Spleen (tissue), 13 donors: ENCODE measurements at places on chromosomes 3 and 15. TPM values are rescaled to one million over a fixed set of nuclear protein-coding genes. Genes with fewer than 3 reads are reported as not detected.

DNA sequence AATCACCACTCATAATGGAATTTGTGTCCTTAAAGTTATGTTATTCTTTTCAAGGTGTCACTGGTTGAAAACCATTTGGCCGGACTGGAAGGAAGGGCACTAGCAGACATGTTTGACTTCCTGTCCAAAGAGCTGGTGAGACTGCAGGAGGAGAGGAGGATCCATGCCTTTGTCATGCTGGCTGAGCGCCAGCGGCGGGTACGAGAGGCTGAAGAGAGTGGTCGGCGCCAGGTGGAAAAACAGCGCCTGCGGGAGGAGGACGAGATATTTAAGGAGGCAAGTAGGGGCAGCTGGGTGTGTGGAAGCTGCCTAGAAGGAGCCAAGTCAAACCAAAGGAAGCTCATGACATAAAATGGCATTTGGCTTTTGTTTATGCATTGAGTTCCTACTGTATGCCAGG is 38.0 kb upstream of the NR1I2 start:
- DNase-seq: no peak
- H3K27me3 ChIP-seq: no peaks in the 10 kb centered on the region
- no peaks in the 10 kb centered on the region for H3K4me1 ChIP-seq
- no peaks in the 10 kb centered on the region for H3K36me3 ChIP-seq
- no peak overlapping the region for H3K4me3 ChIP-seq

- no peaks in the 10 kb centered on the region for H3K36me3 ChIP-seq
- H3K27ac ChIP-seq: no peak overlapping the region
- no peak for DNase-seq
- H3K4me3 ChIP-seq: no peak overlapping the region
- no peaks in the 10 kb centered on the region for H3K27me3 ChIP-seq
These were observed 454.1 kb upstream of the AGTR1 start for GRCh38 chr3:148243609-148244008.

- H3K36me3 ChIP-seq: no peaks in the 10 kb centered on the region
- H3K4me1 ChIP-seq: peaks cover 47% of the 10 kb centered on the region
- H3K4me3 ChIP-seq: peak overlapping the region; percentile 92
- peaks cover 13% of the 10 kb centered on the region for H3K27me3 ChIP-seq
These were observed 598 bp upstream of the SFMBT1 start for GRCh38 chr3:53046171-53047170.

DNA sequence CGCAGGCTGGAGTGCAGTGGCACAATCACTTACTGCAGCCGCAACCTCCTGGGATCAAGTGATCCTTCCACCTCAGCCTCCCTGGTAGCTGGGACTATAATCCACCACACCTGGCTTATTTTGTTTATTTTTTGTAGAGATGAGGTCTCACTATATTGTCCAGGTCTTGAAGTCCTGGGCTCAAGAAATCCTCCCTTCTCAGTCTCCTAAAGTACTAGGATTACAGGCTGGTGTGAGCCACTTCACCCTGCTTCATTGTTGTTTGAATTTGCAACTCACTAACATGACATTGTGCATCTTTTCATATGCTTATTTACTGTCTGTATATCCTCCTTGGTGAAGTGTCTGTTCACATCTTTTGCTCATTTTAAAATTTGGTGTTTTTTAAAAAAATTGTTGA is 10.1 kb downstream of the PARP15 start:
- peaks cover 18% of the 10 kb centered on the region for H3K36me3 ChIP-seq
- peaks cover 6% of the 10 kb centered on the region for H3K4me1 ChIP-seq
- no peak for DNase-seq
- no peak overlapping the region for H3K4me3 ChIP-seq
- no peak overlapping the region for H3K27ac ChIP-seq
- no peaks in the 10 kb centered on the region for H3K27me3 ChIP-seq

DNA sequence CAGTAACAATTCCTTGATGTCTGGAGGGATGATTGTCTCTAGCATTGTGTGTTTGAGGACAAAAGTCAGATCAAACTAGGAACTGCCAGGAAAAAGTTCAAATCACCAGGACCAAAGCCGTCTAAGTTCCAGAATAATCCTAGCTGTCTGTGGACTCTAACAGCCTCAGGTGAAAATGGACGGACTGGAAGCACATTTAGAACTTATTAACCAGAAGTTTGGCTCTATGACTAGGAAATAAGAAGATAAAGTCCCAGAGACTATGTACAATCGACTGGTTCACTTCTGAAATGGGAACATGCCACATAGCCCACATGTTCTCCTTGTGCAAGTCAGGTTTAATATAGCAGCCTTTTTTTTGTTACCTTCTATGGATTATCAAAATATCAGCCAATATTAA is 50.6 kb upstream of the SGO1 start:
- no peak for DNase-seq
- no peaks in the 10 kb centered on the region for H3K4me1 ChIP-seq
- no peaks in the 10 kb centered on the region for H3K36me3 ChIP-seq
- no peak overlapping the region for H3K4me3 ChIP-seq

DNA sequence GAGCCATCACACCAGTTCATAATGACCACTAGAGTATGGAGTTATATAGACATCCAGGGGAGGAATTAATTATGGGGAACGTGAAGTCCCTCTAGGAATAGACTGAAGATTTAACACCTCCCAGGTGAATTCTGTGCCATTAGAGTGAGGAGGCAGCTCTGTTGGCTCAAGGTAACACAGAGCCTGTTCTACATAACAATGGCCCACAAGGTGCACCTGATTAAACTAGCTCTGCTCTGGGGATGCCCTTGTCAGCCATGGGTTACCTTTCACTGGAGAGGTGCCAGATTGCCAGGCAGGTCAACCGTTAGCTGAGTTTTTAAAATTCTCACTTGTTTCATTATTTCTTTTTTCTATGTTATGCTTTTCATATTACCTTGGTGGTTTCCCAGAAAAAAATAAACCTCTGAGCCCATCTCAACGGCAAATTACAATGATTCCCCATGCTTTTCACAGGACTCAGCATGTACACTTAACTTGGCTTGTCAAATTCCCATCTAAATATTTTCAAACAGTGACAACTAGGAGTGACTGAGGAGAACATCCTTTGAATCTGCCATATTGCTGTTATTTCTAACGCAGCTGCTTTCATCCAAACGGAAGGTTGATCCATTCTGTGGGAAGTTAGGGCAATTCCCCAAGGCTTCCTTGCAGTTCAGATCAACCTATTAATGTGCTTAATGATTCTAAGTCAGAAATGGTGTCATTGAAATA is 512.9 kb downstream of the MCTP2 start:
- no peak for DNase-seq
- no peaks in the 10 kb centered on the region for H3K36me3 ChIP-seq
- no peak overlapping the region for H3K27ac ChIP-seq
- no peaks in the 10 kb centered on the region for H3K27me3 ChIP-seq
- no peaks in the 10 kb centered on the region for H3K4me1 ChIP-seq
- H3K4me3 ChIP-seq: no peak overlapping the region

DNA sequence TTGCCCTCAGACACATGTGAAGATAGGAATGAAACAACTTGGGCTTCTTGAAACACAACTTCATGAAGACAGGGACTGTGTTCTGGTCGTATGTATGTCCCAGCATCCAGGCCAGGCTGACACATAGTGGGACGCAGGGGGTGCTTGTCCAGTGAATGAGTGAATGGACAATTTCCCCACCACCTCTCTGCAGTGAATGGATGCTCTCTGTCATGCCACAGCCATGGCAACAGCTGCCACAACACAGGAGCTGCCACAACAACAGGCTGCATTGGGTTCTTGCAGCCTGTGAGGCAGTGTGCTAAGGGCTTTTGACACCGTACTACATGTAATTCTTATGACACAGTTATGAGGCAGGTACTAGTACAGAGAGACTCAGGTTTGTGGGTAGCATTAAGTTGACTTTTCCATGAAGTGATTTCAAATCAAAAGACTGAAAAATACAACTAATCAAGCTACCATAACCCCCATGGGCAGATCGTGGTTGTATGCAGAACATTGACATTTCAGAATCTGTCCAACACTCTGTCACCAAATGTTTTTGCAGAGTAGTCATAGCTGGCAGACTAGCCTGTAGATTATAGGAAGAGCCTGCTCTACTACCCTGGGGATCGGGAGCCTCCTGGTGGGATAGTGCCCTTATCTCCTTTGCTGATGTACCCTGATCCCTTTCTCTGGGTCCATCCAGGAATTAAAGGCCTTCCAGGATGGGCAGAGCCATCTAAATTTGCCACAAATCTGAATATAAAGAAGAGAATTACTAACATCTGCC is 40.8 kb downstream of the CLSTN2 start:
- H3K27me3 ChIP-seq: no peaks in the 10 kb centered on the region
- H3K4me3 ChIP-seq: no peak overlapping the region
- no peak overlapping the region for H3K27ac ChIP-seq
- no peaks in the 10 kb centered on the region for H3K36me3 ChIP-seq
- DNase-seq: no peak

DNA sequence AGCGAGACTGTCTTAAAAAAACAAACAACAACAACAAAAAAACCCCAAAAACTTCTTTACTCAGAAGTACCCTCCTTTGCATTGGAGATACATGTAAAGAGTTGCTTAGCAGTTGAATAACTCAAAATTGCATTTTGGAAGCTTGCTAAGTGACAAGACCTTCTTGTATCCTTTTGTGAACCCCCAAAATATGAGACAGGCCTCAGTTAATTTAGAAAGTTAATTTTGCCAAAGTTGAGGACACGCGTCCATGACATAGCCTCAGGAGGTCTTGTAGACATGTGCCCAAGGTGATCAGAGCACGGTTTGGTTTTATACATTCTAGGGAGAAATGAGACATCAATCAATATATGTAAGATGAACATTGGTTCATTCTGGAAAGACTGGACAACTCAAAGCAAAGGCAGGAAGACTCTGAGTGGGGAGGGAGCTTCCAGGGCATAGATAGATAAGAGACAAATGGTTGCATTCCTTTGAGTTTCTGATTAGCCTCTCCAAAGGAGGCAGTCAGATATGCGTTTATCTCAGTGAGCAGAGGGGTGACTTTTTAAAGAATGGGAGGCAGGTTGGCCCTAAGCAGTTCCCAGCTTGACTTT is 1.7 kb upstream of the ARF4 start:
- H3K27ac ChIP-seq: peak overlapping the region; percentile 95
- no peak for DNase-seq
- no peaks in the 10 kb centered on the region for H3K36me3 ChIP-seq
- H3K4me3 ChIP-seq: peak overlapping the region; percentile 88
- no peaks in the 10 kb centered on the region for H3K27me3 ChIP-seq
- H3K4me1 ChIP-seq: peaks cover 37% of the 10 kb centered on the region

DNA sequence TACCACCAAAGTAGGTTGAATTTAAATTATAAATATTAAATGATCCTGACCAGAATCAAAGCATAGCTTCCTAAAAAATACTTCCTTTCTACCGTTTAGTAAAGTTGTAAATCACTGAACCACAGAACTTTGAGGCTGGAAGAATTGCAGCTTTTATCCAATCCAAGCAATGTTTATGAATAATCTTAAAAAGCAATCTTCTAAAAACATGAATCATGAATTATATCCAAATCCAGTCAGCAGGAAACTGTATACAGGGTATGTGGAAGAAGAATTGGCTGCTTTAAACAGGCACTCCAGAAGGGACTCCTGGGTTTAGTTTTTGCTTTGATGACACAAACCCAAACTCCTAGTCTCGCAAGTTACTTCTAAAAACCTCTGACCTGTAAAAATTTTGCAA is 30.2 kb downstream of the HEG1 start:
- H3K4me1 ChIP-seq: peaks cover 40% of the 10 kb centered on the region
- no peaks in the 10 kb centered on the region for H3K27me3 ChIP-seq
- H3K4me3 ChIP-seq: no peak overlapping the region

- H3K27me3 ChIP-seq: no peaks in the 10 kb centered on the region
- DNase-seq: no peak
- no peak overlapping the region for H3K4me3 ChIP-seq
- no peaks in the 10 kb centered on the region for H3K4me1 ChIP-seq
- no peak overlapping the region for H3K27ac ChIP-seq
- no peaks in the 10 kb centered on the region for H3K36me3 ChIP-seq
These were observed 139.4 kb downstream of the NECTIN3 start for GRCh38 chr3:111210866-111211564.

DNA sequence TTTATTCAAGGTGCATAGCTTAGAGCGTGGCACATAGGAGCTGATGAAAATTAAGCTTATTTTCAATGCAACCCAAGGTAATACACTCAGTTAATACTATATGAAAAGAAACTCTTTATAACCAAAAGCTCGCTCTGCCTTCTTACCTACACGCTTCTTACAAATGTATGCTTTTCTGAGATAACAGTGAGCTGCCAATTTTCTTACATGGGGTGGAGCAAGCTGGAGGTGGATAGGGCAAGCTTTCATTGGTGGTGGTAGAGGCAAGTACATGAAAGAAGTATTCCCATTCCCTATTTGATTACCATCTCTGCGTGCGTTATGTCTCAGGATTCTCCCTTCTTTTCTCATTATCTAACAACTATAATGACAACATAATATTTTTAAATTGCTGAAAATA is 8.9 kb downstream of the DZIP3 start:
- H3K36me3 ChIP-seq: no peaks in the 10 kb centered on the region
- no peak overlapping the region for H3K27ac ChIP-seq
- DNase-seq: no peak
- H3K4me1 ChIP-seq: peaks cover 29% of the 10 kb centered on the region
- no peak overlapping the region for H3K4me3 ChIP-seq

DNA sequence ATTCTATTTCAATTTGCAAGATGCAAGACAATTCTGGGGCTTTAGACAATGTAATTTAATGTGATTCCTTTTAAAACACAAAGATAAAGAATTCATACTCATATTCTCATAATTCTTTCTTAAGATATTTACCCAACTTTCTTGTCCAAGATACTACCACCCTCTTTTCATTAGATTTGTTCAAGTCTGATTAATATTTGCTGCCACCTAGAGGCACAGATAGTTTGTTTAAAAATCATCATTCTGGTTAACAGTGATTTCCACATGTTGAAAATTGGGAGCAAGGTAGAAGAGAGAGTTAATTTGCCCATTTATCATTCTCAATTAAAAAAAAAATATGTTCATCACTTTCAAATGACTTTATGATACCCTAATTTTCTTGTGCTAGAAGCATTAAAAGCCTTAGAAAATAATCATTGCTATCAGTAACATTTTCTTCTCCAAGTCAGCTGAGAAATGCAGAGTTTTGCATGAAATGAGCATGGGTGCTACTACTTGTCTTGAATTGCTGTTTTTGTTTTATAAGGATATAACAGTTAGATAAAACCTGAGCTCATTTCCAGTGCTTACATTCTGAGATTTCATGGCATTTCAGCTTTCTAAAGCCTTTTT is 11.6 kb downstream of the TAMM41 start:
- DNase-seq: no peak
- no peak overlapping the region for H3K4me3 ChIP-seq
- no peak overlapping the region for H3K27ac ChIP-seq
- H3K27me3 ChIP-seq: no peaks in the 10 kb centered on the region

- no peaks in the 10 kb centered on the region for H3K36me3 ChIP-seq
- no peaks in the 10 kb centered on the region for H3K4me1 ChIP-seq
- no peak for DNase-seq
- no peak overlapping the region for H3K27ac ChIP-seq
These were observed 40.8 kb downstream of the LRRC49 start for GRCh38 chr15:70933411-70933810.

FYCO1 gene
- 7.9 TPM for polyA plus RNA-seq

AP3B2 gene
- polyA plus RNA-seq: 0.38 TPM

HYKK gene
- 1.1 TPM for polyA plus RNA-seq
